PC-3 (cell line): ENCODE measurements at places on chromosomes 7 and 10. TPM values are rescaled to one million over a fixed set of nuclear protein-coding genes. Genes with fewer than 3 reads are reported as not detected.

The TMEM26 gene
- 0.12 TPM in 1 of 2 replicates, not detected in the other for total RNA-seq

The FGFBP3 gene
- total RNA-seq, result 0.69 and 1.2 TPM in 2 replicates

The MYL10 gene
- 0.69 TPM in 1 of 2 replicates, not detected in the other for total RNA-seq

The PRSS37 gene
- total RNA-seq, result not detected in 2 replicates

The ACTL6B gene
- total RNA-seq, result not detected in 2 replicates

The IRF5 gene
- total RNA-seq, result 12.2 and 15.3 TPM in 2 replicates

The DPP6 gene
- total RNA-seq, result not detected in 2 replicates

The GPC2 gene
- 1.6 and 2.3 TPM in 2 replicates for total RNA-seq

The RTKN2 gene
- 24.8 and 26.6 TPM in 2 replicates for total RNA-seq

The SPACDR gene
- total RNA-seq, result 0.11 and 2.5 TPM in 2 replicates

The SIRT1 gene
- 20.4 and 20.8 TPM in 2 replicates for total RNA-seq

The UPK3BL2 gene
- 22.5 and 25.7 TPM in 2 replicates for total RNA-seq

The ZNF853 gene
- total RNA-seq, result 1.0 and 1.6 TPM in 2 replicates

The DNAH11 gene
- total RNA-seq, result 1.6 and 5.2 TPM in 2 replicates

The CADPS2 gene
- total RNA-seq, result 7.5 and 9.4 TPM in 2 replicates

The ADAM12 gene
- 3.4 and 9.4 TPM in 2 replicates for total RNA-seq

The SMKR1 gene
- total RNA-seq, result 7.4 and 13.1 TPM in 2 replicates

The CFAP46 gene
- 0.04 TPM in 1 of 2 replicates, not detected in the other for total RNA-seq

The SYT15B gene
- 0.06 TPM in 1 of 2 replicates, not detected in the other for total RNA-seq

The PLAC9 gene
- 0.81 and 2.0 TPM in 2 replicates for total RNA-seq

The SFXN2 gene
- total RNA-seq, result 7.5 and 10.3 TPM in 2 replicates

The TSPAN33 gene
- 23.7 and 26.4 TPM in 2 replicates for total RNA-seq

The ARMC3 gene
- total RNA-seq, result 0.18 and 0.40 TPM in 2 replicates

The CACNA2D1 gene
- total RNA-seq, result 0.77 and 1.1 TPM in 2 replicates

The KLF14 gene
- not detected in 2 replicates for total RNA-seq

The GJD4 gene
- 0.33 and 0.58 TPM in 2 replicates for total RNA-seq

The BET1 gene
- 7.9 and 12.1 TPM in 2 replicates for total RNA-seq

The WDFY4 gene
- total RNA-seq, result not detected in 2 replicates

The TES gene
- 120 and 128 TPM in 2 replicates for total RNA-seq

The PRPF18 gene
- 10.2 and 13.7 TPM in 2 replicates for total RNA-seq

The LRMDA gene
- total RNA-seq, result 1.2 and 3.6 TPM in 2 replicates

The PPP3CB gene
- total RNA-seq, result 43.8 and 66.5 TPM in 2 replicates

The FAM25A gene
- 6.6 and 11.4 TPM in 2 replicates for total RNA-seq

The HOXA4 gene
- total RNA-seq, result 2.3 and 5.1 TPM in 2 replicates

The C7orf57 gene
- 0.15 TPM in 1 of 2 replicates, not detected in the other for total RNA-seq

The FXYD4 gene
- not detected in 2 replicates for total RNA-seq

The CUBN gene
- 0.80 TPM in 1 of 2 replicates, not detected in the other for total RNA-seq

The SSC4D gene
- total RNA-seq, result 0.86 and 1.3 TPM in 2 replicates

The SEMA3D gene
- total RNA-seq, result 4.0 and 4.8 TPM in 2 replicates
